RPMI7951 (cell line): ENCODE measurements at places on chromosomes 5 and 9. TPM values are rescaled to one million over a fixed set of nuclear protein-coding genes. Genes with fewer than 3 reads are reported as not detected.

DNA sequence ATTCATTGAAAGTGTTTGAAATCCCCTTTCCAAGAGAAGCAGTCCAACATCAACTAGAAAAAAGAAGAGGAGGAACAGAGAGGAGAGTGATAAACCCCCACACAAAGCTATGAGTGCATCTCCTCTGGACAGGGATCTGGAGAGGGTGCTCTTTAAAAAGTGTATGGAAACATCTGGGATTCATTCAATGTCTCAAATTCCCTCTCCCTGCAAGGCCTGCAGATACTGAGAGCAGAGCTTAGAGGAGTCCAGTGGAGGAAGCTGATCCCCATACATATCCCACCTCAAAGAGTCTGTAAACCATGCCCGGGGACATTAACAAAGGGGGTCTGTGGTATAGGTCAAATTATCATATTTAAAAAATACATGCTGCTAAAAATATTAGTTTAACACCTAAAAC is 2.2 kb downstream of the SPOCK1 start:
- DNase-seq: peak; percentile 43

SHC3 gene
- total RNA-seq: 1.7 and 2.1 TPM in 2 replicates

DNA sequence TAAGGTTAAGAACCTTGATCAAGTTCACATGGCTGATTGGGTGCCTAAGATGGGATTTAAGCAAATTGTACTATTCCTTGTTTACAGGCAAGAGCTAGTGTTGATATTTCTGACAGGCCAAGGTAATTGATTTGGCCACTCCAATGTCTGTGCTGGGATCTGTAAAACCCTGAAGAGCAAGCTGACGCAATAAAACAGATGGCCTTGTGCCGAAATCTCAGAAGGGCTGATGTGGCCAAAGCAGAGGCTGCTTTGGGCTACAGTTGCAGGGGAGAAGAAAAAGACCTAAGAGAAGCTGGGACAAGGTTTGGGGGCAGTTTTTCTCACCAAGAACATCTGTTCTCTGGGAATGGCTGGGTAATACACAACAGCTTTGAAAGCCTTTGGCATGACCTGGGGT is 463.2 kb upstream of the ZNF608 start:
- DNase-seq: no peak

FYB1 gene
- 0.60 and 0.68 TPM in 2 replicates for total RNA-seq

DNA sequence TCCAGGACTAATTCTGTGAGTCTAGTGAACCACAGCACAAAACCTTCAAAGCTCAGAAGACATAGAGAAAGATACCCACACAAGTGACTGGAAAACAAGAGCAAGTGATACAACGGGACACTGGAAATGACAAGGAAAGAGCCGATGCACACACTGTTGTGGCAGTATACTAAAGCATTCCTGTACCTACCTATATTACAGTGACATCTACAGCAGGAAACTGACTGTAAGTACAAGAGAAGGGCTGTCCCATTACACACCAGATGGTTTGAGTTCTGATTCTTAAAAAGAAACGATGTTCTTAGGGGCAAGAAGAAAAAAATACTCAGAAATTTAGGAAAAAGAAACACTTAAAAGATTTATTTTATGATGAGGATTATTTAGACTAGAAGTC is 18.5 kb downstream of the TMEM245 start:
- no peak for DNase-seq

GRIN1 gene
- 0.20 TPM in 1 of 2 replicates, not detected in the other for total RNA-seq

SEMA4D gene
- total RNA-seq: 0.12 and 0.29 TPM in 2 replicates

GRCh38 chr9:105295201-105295550 is 50.7 kb downstream of the SLC44A1 start:
- peak; percentile 53 for DNase-seq

- DNase-seq: no peak
Measured at GRCh38 chr9:3795556-3795955, 269.8 kb upstream of the RFX3 start.

C5orf63 gene
- total RNA-seq: 8.3 and 8.8 TPM in 2 replicates

GRCh38 chr5:158534203-158534602 is 565.5 kb downstream of the EBF1 start:
- DNase-seq: no peak

GRCh38 chr9:128254855-128255759 is 20.7 kb downstream of the GOLGA2 start:
- DNase-seq: peak; percentile 47

DNA sequence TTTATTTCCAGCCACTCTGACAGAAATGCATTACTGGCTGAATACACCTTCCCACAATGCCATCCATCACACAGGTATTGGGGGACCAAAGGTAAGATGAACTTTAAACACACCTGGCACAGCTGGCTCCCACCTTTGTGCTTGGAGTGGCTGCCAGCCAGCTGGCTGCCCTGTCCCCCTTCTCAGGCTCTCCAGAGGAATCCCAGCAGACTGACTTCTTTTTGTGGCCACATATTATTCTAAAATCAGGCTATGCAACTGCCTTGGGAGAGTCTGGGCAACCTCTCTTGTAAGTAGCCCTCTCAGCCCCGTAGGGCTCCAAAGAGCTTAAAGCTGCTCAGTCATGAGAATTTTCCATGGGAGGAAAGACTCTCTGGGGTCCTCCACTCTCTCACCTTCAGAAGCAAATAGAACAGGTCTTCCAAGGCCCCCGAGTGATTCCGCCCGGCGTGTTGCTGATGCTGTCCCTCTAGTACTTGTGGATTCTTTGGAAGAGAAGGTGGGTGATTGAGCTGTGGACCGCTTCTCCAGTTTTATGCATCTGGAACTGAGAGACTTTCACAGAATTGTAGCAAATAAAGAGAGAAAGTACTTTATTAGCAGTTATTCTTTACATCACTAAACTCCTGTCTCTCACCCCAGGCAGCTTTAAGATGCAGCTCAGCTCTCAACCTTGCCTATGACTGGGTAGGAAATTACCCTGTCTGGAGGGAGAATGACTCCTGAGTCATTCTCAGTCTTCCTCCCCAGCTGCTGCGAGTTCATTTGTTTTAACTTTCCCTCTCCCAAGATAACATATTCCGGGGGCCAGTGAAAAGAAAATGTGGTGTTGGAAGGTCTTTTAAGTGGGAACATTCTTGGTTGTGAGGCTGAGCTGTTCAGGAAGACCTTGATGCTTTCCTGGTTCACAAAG is 159.4 kb upstream of the PITX1 start:
- DNase-seq: peak; percentile 63

LAMC3 gene
- 0.20 TPM in 1 of 2 replicates, not detected in the other for total RNA-seq

DNA sequence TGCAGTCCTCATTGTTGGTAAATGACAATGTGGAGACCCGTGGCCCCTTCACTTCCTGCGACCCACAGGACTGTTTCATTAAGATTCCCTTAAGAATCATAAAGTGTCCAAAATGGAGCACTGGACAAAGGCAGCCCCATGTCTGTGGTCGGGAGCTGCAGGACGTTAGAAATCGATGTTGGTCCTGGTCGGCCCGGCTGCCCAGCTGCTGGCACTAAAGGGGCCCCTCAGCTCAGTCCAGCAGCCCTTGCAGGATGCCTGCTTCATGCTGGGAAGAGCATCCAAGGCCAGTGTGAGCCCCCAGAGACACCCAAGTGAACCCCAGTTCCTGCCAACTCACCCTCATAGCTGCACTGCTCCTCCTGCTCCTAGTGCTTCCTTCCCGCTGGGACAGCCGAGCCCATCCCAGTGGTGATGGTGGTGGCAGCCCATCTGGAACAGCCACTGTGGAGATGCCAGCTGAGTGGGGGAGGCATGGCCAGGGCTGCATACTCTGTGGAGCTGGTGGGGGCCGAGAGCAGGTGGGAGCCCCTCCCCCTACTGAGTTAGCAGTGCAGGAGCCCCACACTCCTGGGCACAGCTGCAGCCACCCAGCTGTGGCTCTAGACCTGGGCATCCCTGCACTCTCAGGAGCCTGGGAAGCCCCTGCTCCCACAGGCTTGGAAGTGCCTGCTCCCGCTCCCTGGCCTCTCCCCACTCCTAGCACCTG is 168.0 kb upstream of the IRX2 start:
- no peak for DNase-seq

DNA sequence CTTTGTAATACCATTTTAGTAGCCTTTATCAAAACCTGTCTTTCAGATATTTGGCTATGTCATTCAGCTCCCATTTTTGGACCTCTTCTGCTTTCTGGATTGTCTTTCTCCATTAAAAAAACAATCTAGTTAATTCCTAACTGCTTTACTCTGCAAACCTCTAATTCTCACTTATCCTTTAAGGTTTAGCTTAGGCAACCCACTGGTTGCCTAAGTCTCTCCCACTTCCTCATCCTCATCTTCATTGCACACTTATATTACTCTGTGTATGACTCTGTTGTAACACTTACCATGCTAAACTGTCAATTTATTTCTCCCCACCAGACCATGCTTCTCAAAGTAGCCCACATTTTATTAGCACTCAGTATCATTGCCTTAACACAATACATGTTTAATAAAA is 205.0 kb upstream of the DMRTA1 start:
- DNase-seq: no peak
